Mesendoderm (in vitro differentiated cells): ENCODE measurements at places on chromosomes 16 and 17.

GRCh38 chr17:80160536-80160935 lies 9.3 kb upstream of the CARD14 start:
- no peak for DNase-seq

- peak; percentile 51 for DNase-seq
These were observed 561 bp upstream of the HERPUD1 start for GRCh38 chr16:56931271-56931891.

DNA sequence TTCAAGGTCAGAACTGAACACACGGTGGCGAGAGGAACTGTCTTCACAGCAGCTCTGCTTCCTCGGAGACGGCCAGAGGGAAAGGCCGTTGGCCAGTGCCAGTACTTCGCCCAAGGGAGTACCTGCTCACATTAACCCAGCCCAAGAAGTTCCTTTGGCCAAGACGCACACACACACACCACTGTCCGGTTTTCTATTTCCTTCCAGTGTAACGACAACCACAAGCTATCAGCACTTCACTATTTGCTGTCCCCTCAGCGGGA lies 744 bp upstream of the GGNBP2 start:
- peak; percentile 75 for DNase-seq

DNA sequence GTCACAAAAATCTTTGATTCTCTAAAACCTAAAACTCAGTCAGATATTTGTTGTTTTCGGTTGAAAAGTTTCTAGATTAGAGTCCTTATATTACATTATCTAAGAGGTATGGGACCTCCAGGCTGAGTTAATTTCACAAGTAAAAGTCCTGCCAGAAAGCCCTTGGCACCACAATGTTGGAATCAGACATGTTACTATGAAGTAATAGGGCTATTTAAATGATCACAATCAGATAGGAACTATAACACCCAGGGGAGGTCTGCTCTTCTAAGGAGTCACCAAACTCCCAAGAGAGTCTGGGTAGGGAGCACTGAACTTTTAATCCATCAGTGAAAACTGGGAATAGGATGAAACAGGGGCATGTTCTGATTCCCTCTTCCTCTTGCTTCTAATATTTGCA lies 54.2 kb downstream of the WIPI1 start:
- no peak for DNase-seq

DNA sequence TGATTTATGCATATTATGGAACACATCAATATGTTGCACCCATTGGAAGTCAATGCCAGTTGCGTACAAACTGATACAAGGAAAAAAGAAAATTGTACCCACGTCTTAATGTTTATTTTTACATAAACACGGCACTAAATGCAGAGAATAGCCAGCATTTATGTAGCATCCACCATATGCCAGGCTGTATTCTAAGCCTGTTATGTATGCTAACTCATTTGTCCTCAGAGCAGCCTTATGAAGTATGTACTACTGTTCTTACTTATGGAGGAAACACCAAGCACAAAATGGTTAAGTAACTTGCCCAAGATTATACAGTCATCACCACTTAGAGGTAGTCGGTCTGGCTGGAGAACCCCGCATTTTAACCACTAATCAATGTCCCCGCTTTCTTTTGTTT lies 837.9 kb upstream of the RBFOX1 start:
- DNase-seq, result no peak

- DNase-seq, result no peak
These were observed 399.1 kb upstream of the CDH5 start for GRCh38 chr16:65967376-65967775.

DNA sequence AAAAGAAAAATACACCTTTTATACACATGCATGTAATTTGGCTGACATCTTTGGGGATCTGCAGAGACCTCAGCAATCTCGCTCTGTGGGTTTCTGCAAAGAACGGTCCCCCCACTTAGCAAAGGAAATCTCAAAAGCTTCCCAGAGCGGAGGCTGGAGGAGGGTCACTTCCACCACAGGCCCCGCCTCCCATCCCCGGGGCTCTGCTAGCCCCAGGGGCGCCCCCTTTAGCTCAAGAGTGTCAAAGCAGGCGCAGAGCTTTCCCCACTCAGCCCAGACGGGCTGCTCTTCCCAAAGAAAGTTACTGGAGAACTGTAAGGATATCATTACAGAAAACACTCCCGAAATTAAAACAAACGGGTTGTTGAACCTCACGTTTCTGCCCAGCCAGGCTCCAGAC lies 11.4 kb downstream of the SLC13A5 start:
- DNase-seq, result peak; percentile 75

DNA sequence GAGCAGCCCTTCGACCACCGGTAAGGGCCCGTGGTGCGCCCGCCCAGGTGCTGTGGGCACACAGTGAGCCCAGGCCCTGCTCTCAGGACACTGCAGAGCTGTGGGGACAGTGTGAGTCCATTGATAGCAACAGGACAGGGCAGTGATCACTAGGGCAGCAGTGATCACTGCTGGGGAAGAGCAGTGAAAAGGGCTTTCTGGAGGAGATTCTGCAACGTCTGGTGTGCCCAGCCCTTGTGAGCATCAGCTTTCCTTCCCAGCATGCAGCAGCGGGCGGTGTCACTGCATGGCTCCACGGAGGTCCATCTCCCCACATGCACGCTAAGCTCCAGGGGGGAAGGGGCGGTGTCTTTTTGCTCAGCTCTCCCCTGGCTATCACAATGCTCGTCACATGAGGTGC lies 32.1 kb downstream of the MAP1LC3B start:
- DNase-seq, result no peak

- peak; percentile 87 for DNase-seq
These were observed 1.5 kb downstream of the CASKIN1 start for GRCh38 chr16:2194852-2195321.

DNA sequence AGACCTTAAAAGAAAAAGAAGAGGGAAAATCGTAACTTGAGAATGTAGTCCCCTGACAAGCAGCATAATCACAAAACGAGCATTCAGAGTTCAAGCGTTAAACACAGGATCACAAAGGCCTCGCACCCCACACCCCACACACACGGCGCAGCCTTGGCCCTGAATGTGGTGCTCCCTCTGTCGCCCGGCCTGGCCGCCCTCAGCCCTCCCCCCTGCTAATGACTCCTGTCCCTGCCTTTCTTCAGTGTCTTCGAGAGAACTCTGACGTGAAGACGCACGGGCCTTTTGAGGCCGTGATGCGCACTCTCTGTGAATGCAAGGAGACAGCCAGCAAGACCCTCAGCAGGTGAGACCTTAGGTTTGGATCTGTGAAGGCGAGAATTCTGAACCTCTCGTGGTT lies 47.5 kb upstream of the ENDOV start:
- DNase-seq, result no peak

DNA sequence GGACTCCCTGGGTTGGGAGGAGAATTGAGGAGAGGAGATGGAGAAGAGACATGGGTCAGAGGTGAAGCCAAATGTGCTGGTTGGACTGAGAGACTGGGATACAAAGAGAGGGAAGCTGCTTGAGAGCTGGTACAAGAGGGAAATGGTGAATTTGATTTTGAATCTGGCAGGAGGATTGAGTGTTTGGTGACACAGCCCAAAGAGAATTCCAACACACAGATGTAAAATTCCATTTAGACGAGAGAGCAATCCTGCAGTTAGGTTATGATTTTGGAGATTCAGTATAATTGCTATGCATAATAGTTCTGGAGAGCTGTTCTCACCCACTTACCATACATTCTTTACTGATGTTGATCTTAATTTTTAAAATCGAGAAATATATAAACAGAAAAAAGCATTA lies 57.7 kb downstream of the HSD17B2 start:
- peak; percentile 32 for DNase-seq

- DNase-seq, result peak; percentile 76
These were observed 21.8 kb downstream of the CEP131 start for GRCh38 chr17:81200695-81201580.

DNA sequence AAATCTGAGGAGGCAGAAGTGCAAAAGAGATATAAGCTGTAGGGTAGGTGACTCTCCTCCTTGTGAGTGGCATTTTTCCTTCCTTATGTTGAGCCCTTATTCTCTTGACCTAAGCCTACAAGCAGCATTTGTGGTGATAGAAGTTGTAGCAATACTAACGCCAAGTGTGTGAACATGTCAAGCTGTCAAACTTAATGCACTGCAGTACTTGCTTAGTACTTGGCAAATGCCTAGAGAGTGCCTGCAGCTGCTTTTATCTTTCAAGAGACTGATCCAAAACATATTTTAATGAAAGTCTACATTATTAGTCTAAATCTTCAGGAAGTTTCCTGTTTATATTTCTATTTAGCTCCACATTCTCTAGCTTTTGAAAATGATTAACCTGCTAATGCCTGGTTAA lies 83.2 kb downstream of the CNTNAP4 start:
- DNase-seq, result no peak

GRCh38 chr17:48575673-48576478 lies 2.3 kb downstream of the HOXB4 start:
- DNase-seq, result no peak

DNA sequence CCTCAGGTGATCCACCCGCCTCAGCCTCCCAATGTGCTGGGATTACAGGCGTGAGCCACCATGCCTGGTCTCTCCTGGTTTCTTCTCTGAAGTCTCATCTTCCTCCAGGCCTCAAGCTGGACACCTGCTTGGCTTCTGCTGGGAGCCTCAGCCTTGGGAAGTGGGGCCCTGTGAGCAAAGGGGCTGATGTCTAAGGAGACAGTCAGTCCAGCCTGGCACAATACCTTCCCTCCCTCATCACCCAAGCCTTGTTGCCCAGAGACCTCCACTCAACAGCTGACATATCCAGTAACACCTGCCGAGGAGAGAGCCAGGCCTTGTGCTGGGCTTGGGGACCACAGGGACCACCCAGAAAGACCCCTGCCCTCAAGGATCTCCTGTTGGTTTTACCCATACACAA lies 251.6 kb downstream of the GSG1L start:
- DNase-seq, result no peak

- DNase-seq, result no peak
These were observed 149.0 kb downstream of the MRM1 start for GRCh38 chr17:36750316-36750885.

- no peak for DNase-seq
These were observed 206.9 kb downstream of the WWOX start for GRCh38 chr16:78306361-78306760.

- peak; percentile 74 for DNase-seq
These were observed 76.4 kb downstream of the MRC2 start for GRCh38 chr17:62703776-62704380.

DNA sequence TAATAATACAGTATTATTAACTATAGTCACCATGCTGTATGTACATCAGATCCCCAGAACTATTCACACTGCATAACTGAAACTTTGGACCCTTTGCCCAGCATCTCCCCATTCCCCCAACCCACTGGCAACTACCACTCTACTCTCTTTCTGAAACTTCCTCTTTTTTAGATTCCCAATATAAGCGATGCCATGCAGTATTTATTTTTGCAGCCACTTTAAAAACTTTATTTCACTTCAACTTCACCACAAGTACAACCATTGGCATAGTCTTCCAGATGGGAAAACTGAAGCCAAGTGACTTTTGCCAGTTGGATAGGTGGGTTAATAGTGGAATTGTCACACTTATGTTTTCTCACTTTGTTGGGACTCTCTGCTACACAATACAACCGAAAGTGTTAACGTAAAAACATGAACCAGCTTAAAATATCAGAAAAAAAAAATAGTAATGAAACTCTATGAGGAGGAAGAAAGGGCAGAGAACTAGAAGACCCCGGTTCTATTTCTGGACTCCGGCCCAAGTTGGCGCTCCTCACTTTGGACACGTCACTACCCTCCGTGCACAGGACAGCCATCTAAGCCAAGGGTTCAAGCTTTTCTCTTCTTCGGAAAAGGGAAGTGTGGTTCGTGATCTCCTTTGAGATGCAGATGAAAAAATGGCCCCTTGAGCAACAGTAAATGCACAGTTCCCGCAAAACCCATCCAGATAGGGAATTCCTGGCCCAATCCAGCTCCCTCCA lies 743 bp downstream of the SHCBP1 start:
- no peak for DNase-seq

GRCh38 chr16:74111456-74111982 lies 185.1 kb upstream of the PSMD7 start:
- DNase-seq, result no peak

- DNase-seq, result no peak
These were observed 265.9 kb downstream of the SOX9 start for GRCh38 chr17:72386619-72387237.

DNA sequence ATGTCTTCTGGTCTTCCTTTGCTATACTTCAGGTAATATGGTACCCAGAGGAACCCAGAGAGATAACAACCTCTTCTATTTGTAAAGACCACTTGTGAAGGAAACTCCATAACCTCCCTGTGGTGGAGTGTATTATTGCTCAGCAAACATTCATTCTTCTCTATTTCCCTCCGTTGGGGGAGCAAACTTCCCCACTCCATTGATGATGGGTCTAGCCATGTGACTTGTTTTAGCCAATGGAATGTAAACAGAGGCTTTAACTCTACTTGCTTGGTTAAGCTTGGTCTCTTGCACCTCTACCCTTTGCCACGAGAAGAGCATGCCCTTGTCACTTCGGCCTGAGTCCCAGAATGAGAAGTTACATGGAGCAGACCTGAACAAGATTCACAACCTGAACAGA lies 30.0 kb upstream of the SKAP1 start:
- peak; percentile 21 for DNase-seq

DNA sequence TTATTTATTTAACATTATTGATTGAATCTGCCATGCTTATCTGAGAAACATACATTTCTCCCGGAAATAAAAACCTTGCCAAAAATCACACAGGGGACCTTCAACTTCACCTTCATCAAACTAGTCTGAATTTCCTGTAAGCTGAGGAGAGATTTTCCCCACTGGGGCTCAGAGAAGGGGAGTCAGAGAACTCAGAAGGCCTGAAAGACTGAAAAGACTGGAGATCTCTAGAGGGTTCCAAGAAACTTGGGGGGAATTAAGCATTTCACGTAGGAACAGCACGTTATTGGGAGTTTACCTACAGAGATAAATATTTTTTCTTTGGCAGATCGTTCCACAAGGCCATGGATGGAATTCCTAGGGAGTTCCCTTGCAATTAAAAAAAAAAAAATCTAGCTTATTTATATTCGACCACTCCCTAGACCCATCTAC lies 528 bp upstream of the NOL11 start:
- no peak for DNase-seq

DNA sequence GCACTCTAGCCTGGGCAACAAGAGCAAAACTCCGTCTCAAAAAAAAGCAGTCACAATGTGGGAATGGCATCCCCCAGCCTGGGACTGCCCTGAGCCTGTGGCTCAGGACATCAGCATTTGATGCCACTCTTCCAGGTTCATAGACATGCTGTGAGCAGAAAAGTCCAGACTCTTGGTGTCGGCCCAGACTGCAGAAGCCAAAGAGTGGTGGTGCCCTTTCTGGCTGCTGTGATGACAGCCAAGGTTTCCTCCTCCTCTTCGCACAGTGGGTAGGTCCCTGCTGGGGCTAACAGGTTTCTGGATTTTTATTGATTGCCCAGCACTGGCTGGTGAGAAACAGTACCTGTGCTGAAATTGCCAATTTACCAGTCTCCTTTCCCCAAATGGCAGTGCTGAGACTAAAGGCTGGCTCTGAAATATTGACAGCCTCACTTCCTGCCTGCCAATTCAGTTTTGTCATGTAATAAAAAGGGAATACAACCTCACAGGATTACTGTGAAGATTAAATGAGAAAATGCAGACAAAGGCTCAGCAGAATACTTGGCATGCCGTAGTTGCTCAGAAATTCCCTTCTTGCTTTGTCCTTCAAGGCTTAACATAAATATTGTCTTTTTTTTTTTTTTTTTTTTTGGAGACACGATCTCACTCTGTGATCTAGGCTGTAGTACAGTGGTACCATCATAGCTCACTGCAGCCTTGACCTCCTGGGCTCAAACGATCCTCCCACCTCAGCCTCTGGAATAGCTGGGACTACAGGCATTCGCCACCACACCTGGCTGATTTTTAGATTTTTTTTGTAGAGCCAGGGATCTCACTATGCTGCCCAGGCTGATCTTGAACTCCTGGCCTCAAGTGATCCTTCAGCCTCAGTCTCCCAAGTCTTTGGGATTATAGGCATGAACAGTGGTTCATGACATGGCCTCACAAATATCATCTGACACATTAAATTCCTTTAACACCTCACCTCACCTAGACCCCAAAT lies 15.5 kb upstream of the UBE2G1 start:
- DNase-seq, result no peak
